ENCODE measurements at places on chromosomes 12 and 14.

- DNase-seq, result no peak
Measured at GRCh38 chr12:25761356-25761755, 197.1 kb upstream of the RASSF8 start.

DNA sequence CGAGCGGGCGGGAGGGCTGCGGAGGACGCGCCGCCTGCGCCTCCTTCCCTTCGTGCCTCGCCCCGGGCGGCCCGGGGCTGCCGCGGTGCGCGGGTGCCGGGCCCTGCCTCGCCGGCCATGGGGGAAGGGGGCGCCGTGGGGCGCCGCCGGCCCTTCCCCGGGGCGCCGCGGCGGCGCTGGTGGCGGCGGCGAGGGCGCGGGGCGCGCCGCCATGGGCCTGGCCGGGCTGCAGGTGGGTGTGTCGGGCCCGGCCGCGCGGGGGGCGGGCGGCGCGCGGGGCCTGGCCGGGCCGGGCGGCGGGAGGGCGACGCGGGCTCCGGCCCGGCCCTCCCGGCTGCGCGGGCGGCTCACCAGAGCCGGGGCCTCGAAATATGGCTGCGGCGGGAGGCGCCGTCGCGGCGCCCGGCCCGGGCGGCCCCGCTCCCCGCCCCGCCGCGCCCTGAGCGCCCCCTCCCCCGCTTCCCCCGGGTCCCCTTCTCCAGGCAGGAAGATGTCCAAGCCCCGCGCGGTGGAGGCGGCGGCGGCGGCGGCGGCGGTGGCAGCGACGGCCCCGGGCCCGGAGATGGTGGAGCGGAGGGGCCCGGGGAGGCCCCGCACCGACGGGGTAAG, 5.1 kb downstream of the KMT5A start:
- no peak for DNase-seq

DNA sequence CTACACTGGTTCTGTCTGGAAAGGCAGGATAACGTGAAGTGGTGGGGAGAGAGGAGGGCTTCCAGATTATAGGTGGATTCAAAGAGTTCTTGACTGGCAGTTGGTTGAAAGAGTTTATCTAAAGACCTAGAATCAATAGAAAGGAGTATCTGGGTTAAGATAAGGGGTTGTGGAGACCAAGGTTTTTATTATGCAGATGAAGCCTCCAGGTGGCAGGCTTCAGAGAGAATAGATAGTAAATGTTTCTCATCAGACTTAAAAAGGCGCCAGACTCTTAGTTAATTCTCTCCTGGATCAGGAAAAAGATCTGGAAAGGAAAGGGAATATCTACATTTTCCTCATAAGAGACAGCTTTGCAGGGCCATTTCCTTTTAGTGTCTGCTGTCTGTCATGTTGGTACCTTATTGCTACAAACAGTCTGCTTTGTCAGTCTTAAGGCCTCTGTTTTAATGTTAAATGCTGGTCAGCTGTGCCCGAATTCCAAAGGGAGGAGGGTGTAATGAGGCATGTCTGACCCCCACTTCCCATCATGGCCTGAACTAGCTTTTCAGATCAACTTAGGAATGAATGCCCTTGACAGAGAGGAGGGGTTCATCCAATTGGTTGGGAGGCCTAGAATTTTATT, 401.3 kb downstream of the FUT8 start:
- DNase-seq, result no peak

DNA sequence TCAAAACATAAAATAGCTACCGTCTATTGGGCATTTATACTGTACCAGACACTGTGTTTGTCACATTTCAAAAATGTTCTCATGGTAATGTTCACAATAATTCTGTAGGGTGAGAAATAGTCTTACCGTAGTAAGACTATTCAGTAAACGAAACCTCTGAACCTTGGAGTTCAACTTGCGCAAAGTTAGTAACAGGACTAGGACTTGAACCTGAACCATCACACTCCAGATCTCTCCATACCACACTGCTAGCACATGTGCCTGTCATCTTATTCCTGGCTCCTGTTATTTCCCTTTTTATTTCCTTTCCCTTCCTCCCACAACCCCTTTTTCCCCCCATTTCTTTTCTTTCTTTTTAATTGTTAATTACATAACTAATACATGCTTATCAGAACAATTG, 65.4 kb downstream of the PLEKHA5 start:
- DNase-seq, result no peak

GRCh38 chr14:81655423-81656314, 122.0 kb upstream of the SEL1L start:
- no peak for DNase-seq

DNA sequence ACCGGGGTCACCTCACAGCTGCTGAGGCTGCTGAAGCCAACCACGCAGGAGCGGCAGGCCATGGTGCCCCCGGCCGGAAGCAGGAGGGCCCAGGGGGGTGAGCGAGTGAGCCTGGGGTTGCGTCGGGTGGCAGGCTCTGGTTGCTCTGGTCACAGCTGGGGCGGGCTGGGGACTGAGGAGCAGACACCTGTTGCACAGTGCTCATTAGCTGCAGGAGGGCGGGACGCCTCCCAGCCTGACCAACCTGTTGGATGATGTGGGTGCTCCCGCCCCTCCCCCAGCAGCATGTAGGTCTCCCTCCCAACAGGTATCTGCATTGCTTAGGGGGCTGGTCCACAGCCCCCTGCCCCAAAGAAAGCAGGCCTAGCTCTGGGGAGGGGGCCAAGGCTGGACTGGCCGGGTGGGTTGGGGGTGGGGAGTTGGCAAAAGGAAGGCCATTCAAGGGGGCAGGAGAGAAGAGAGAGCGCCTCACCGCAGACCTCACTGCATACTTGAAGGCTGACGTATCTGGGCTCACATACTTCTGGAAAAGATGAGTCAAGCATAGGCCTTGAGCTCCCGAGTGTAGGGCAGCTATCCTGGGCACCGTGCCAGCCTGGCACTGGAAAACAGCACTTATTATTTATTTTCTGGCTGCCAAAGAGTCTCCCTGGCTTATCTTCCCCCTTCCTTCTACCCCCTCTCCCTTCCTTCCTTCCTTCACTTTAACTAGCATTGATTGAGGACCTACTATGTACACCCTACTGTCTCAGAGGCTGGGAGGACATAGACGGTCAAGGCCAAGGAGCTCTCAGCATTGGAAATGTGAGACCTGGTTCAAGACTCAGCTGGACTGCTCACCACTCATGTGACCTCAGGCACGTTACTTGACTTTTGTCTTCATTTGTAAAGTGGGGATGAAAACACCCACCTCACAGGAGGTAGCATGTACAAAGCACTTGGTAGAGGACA, at the start of gene KRT80:
KRT80 (minus strand) TSS at position 174 of the 951 bp plus-strand sequence; CDS start at position 62, 112 bp downstream.
- DNase-seq, result no peak

DNA sequence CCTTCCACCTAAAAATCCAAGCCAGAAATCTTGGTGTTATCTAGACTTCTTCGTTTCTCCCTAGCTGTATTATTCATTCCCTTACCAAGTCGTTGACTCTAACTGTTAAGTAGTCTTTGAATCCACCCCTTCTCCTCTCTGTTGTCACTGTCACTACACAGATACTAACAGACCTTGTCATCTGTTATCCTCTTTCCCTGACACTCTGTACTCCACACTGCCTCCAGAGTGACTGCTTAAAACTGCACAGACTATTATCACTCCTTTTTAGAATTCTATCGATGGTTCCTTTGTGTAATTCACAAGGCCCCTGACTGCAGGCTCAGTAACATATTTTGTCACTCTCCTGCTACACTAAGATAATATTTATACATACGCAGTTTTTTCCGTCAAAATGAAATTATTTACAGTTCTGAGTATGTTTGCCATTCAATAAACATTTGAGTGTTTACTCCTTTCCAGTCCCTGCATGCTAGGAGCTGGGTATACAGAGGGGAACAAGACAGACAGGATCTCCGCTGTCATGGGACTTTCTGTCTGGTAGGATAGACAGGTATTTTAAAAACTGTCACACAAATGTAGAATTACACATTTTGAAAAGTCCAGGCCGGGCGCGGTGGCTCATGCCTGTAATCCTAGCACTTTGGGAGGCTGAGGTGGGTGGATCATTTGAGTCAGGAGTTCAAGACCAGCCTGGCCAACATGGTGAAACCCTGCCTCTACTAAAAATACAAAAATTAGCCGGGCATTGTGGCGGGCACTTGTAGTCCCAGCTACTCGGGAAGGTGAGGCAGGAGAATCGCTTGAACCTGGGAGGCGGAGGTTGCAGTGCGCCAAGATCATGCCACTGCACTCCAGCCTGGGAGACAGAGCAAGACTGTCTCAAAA, 3.8 kb downstream of the MARS1 start:
- DNase-seq, result no peak

DNA sequence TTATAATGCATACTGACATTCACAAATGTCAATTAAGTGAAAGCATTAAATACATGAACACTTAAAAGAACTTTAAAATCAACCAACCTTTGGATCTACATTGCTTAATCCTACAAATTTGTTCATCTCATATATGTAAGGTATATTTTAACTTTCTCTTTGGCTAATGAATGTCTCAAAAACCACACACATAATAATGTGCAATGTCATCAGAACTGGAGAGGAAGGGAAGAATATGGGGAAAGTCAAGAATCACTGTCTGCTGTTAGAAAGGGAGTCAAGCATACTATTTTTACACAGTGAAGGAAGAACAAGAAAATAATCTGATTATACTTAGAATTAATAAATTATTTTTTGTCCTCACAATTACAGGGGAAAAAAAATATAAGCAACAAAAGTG, 4.9 kb downstream of the GMFB start:
- no peak for DNase-seq

- DNase-seq, result no peak
Measured at GRCh38 chr12:58393152-58393551, 451.8 kb downstream of the ATP23 start.

DNA sequence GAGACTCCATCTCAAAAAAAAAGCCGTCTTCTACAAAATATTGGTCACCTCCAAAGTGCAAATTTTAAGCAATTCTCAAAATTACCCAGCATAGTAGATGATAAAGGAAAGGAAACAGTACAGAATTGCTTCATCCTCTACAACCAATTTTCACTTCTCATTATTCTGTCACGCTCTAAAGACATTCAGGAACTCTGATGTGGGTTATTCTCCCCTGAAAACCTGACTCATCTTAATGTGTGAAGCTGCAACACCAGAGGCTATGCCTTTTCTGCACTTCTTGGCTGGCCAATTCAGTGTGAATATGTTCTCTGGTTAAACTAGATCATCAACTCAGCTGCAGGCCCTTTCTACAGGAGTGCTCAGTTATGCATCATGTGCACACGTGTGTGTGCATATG, 11.0 kb downstream of the PTGER2 start:
- peak; percentile 45 for DNase-seq

Data from CD4-positive, alpha-beta T cell treated with Interleukin-10 for 1 hour (primary cell).